ENCODE measurements at places on chromosomes 2 and 18.

DNA sequence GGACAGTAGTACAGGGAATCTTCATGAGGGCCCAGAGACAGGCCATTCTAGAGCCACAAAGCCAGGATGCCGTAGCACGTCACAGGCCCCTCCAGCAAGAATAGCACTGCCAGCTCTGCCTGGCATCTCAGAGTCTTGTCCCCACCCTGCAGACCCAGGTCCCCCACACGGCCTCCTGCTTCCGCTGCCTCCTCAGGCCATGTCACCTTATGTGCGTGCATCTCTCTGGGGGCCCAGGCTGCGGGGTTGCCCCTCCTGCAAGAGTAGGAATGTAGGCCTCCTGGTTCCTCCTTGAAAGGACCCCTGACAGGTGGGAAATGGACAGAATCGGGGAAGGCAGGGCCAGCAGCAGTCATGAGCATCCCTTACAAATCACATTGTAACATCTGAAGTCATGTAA is 49.8 kb downstream of the ADI1 start:
- no peak for DNase-seq

DNA sequence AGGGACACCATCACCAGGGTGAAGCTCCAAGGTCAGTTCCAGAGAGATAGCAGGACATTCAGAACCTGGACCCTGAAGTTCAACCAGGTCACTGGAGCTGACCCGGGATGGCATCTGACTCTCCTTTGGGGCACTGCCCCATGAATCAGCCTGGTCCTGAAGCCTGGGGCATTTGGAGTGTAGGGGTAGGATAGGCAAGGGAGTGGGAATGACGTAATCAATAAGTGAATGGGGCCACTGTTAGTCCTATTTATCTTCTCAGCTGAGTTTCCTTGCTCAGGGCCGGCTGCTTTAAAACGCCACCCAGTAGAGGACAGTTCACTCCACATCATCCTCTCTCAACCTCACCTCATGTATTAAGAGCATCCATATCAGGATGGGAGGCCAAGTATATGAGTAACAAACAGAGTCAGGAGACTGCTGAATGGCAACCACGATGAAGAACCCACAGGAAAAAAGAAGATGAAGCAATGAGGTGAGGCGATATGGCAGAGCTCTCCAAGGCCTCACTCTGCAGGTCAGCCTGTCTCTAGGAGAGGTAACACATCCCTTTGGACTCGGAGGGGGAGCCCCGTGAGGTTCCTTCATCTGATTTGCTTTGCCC is 1.8 kb upstream of the RFX8 start:
- DNase-seq, result no peak

GRCh38 chr2:61952288-61952687 is 46.8 kb downstream of the COMMD1 start:
- no peak for DNase-seq

DNA sequence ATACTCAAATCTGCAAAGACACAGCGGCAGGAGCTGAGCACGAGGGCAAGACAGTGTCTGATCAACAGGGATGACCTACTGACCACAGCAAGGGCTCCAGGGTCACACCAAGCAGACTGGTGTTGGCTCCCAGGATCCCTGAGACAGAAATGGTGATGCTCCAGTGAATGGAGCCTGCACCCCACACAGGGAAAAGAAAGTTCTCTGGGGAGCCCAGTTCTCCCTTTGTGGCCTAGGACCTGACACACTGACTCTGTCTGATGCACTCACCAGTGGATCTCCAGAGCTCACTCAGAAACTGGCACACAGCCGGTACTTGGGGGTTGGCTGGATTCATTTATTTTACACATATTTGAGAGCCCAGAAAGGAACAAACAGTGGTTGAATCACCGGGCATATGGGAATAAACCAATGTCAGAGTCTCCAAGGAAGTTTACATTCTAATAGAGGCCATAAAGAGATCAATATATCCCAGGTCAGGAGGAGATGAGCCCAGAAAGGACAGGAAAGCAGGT is 215.6 kb upstream of the ARL4C start:
- DNase-seq, result no peak

- DNase-seq, result no peak
Measured at GRCh38 chr2:64017811-64018700, 1.2 kb downstream of the VPS54 start.

DNA sequence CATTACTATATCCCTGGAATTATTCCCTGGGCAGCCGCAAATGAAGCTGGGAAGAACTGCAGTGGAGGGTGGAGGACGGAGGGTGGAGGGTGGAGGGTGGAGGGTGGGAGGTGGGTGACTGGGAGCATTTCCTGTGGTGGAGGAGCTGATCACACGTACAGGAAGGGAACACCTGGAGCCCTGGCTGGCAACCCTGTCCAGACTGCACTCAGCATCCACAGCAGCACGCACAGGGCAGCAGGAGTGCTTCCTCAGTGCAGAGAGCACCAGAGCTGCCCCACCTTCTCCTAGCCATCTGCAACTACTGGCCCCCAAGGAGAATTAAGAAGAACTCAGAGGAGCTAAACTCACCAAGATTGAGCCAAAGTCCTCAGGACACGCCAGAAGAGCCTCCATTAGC is 249.9 kb downstream of the EIPR1 start:
- DNase-seq, result no peak

DNA sequence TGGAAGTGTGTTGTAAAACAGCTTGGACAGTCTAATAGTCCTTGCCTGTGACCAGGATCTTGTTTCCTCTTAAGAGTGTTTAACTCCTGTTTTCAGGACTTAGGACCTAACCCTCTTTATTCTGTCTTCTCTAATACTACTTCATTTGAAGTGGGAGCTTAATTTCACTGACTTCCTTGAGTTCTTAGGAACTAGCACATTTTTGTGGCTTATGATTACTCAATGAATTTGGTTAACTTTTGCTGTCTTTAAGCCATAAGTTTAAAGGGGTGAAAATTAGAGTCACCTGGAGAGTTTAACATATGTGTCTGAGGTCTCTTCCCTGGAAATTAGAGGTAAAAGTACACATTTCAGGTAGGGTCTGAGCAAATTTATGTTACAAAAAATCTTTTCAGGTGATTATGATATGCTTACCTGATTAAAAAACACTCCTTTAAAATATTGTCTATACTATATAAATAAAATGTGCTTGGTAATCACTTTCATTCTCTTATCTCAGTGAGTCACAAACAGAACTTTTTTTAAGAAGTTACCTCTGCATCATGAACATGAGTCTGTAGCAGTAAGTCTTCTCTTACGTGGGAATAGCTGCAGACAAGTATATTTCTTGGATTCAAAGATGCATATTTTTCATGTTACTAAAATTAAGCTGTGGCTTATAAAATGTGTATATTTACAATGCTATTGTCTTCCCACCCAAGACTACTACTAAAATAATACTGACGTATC is 52.7 kb downstream of the ATP9B start:
- no peak for DNase-seq

GRCh38 chr2:152508446-152508845 is 173.5 kb downstream of the FMNL2 start:
- peak; percentile 13 for DNase-seq

DNA sequence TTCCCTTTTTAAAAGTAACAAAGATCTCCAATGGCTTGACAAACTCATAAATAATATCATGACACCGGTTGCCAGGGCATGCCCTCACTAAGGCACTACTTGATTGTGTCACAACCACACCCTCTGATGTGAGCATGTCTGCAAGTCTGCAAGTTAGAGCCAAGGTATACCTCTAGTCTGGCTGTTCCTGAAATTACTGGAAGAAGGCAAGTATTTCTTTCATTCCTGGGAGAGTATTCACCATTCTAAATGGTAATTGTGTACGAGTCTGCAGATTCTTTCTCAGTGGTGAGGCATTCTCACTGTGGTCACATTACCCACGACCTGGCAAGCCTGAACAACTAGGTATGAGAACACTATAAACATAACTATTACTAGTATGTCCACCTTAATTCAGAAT is 25.7 kb upstream of the RNU4ATAC start:
- no peak for DNase-seq

- no peak for DNase-seq
Measured at GRCh38 chr18:29171892-29172755, 995.2 kb upstream of the CDH2 start.

GRCh38 chr2:73985308-73986084 is 786 bp downstream of the TET3 start:
- DNase-seq, result no peak

DNA sequence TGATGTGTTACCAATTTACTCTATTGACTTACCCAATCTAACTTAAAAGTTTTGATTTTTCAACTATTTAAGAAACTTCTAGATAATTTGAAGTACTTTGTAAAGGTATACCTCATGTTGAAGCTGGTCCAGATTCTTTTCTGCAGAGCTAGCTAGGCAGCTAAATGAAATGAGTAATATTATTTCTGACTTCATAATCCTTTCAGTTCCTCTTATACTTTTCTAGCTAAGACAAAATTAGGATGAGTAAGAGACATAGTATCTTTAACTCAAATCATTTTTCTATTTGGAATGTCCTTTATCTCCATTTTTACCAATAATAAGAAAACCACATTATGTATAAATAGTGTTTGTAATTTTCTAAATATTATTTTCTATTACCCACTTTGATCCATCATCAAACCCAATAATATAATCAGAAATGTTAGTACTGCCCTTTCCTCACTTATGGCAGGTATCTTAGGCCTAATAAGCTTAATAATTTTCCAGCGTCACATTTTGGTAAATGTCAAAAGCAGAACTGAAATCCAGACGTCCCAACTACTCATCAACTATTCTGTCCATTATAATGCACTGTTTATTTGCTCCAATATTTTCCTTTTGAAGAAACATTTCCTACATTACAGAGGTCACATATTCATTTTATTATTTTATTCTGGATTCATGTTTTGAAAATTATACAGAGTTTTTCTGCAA is 456.6 kb downstream of the THSD7B start:
- no peak for DNase-seq

DNA sequence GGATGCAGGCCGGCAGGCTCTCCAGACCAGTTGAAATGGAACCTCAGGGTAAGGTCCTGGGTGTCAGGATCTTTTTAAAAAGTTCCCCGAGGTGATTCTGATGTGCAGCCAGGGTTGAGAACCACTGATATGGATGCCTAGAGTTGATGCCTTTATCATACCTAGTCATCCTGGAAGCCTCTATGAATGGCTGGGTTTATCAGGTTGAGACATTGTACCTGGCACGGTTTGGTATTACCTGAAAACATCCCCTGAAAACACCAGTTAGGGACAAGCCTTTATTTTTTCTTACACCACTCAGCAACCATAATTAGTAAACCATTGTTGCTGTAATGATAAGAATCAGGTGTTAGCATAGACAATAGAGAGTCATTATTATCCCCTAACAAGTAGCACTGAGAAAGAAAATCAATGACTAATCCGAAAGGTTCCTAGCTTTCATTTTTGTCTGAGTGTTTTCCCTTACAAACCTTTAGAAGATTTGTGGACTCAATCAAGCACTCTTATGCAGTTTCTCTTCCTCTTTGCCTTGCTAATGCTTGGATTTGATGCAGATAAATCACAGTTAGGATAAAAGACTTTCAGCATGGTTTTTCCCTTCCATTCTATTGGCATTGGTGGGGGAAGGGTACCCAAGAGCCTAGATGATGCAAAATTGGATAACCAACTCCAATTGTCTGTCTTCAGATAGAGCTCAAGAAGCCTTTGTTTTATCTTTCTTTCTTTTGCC is 116.5 kb upstream of the LYPD6 start:
- DNase-seq, result no peak

DNA sequence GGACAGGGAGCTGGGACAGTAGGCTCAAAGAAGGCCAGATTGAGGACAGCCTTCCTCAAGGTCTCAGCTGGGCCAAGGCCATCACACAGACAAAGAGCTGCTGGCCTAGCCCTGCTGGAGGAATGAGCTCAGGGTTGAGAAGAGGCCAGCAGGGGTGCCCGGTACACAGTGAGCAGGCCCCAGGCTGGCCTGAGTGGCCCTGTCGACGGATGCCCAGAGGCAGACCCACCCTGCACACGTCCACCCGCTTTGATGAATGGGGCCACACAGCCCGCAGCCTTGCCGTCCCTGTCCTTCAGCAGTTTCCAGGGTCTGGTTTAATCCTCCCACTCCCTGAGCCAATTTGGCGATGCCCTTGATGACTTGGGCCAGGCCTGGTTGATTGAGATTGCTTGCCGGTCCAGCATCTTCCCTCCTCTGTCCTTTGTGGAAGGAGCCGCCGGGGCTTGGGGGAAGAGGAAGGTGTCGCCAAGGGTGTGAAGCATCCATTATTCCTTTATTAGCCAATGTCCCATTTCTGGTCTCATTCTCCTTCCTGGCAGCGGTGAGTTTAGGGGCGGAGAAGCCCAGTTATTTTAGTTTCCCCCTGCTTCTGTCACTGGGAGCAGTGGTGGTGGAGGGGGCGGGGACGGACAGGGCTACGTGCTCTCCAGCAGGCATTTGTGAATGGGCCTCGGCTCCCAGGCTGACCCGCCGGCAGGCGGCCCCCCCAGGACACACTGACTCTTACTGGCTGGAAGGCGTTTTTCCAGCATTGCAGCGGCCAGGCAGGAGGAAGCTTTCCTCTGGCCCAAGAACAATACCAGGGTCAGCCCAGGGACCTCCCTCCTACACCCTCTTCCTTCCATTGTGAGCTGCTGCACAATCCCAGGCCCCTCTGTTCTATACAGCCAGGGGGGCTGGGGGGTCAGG is 141.8 kb downstream of the CTIF start:
- no peak for DNase-seq

GRCh38 chr2:24680196-24680595 is 113.0 kb downstream of the PTRHD1 start:
- no peak for DNase-seq

- DNase-seq, result no peak
Measured at GRCh38 chr2:241258505-241259280, 56.8 kb downstream of the HDLBP start.

GRCh38 chr2:217857624-217858506 is 144.9 kb downstream of the TNS1 start:
- DNase-seq, result no peak

DNA sequence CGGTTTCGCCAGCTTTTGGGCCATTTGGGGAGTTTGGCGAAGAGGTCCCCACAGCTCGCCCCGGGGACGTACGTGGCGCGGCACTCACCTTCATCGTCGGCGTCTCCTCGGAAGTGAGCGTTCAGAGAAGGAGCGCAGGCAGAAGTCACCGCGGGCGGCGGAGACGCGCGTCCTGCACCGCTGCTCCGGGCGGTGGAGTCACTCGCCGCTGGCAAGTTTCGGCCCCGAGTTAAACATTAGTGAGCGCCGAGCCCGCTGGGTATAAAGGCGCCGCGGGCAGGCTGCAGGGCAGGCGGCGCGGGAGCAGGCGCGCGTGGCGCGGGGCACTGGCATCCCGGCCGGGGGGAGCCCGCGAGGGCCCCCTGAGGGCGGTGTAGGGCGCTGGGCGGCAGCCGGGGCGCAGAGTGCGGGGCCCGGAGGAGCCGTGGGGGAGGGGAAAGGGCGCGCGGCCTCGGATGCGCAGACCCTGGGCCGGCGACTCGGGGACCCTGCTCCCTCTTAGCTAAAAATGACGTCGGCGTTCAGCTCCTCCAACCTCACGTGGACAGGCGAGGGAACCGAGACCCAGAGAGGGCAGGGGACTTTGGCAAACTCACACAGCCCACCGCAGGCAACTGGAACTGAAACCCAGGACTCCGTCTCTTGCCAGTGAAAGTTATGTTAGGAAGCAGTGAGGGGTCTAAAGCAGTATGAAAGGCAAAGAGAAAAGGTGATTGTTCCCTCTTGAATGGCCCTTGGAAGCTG is at the start of gene DPP4:
TSS of gene DPP4 (minus strand) at position 328 of the 744 bp plus-strand sequence. CDS start at position 94, 234 bp downstream.
- DNase-seq, result no peak

Data from SW 1271 (cell line).